Right ventricle myocardium superior (tissue), 1 donor: ENCODE measurements at places on chromosomes 2 and 18. TPM values are rescaled to one million over a fixed set of nuclear protein-coding genes. Genes with fewer than 3 reads are reported as not detected.

Gene CD207
- not detected for total RNA-seq

Gene FRZB
- 1.4 TPM for total RNA-seq

Gene CTLA4
- 0.22 TPM for total RNA-seq

Gene NPAS2
- total RNA-seq = 38.0 TPM

Gene DYNAP
- not detected for total RNA-seq
